ENCODE measurements at places on chromosomes 12 and 14.

GRCh38 chr12:65696227-65696626 is 128.1 kb upstream of the HMGA2 start:
- no peak for DNase-seq

DNA sequence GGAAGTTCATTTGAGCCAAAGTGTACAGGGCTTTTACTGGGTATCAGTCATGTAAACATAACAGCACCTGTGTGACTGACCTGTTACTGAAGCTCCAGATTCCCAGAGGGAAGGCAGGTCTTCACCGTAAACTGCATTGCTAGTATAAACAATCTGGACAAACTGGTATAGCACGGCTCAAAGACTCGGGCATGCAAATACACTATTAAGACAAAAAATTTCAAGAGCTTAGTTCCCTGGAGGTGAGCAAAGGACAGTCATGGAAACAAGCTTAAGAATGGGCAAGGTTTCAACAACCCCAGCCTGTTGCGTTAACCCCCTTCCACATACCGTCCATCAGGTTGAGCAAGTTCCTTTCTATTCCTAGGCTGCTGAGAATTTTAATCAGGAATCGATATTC is 9.4 kb downstream of the PARP11 start:
- no peak for DNase-seq

DNA sequence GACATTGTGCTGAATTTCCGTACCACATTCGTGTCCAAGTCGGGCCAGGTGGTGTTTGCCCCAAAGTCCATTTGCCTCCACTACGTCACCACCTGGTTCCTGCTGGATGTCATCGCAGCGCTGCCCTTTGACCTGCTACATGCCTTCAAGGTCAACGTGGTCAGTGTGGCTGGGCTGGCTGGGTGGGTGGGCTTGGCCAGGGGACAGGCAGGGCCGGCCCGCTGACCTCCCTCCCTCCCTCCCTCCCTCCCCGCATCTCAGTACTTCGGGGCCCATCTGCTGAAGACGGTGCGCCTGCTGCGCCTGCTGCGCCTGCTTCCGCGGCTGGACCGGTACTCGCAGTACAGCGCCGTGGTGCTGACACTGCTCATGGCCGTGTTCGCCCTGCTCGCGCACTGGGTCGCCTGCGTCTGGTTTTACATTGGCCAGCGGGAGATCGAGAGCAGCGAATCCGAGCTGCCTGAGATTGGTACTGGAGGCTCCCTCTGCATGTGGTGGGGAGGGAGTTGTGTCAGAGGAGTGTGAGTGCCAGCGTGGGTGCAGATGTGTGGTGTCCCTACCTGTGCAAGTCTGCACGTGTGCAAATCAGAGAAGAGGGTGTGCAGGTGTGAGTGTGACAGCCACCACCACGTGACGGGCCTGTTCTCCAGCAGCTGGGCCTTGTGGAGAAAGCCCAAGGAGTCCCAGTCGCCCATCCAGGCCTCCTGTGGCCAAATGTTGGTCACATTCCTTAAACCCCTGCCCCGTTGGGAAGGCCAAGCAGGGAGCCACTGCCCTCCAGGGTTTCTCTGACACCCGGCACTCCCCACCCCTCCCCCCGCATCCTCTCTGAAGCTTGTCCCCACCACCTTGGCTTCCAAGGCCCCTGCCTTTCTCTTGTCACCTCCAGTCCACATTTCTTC is 5.3 kb downstream of the KCNH3 start:
- DNase-seq: no peak

DNA sequence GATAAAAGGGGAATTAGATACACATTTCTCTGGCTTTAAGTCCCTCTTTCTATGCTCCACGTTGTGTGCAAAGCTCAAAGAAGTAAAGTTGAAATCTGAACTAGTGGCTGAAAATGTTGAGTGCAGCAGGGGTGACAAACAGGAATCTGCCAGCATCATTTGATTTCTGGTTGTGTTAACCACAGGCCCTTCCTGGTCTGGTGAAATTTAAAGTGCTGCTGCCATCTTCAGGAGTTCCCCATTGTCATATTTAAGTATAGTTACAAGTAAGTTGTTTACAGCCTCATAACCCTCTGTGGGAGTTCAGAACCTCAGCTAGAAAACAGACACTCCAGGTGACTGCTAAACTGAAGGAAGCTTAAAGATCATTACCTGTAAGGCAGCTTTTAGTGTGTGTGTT is 90.9 kb upstream of the CCDC196 start:
- DNase-seq: no peak

GRCh38 chr14:76098916-76099675 is 52.6 kb upstream of the GPATCH2L start:
- no peak for DNase-seq

DNA sequence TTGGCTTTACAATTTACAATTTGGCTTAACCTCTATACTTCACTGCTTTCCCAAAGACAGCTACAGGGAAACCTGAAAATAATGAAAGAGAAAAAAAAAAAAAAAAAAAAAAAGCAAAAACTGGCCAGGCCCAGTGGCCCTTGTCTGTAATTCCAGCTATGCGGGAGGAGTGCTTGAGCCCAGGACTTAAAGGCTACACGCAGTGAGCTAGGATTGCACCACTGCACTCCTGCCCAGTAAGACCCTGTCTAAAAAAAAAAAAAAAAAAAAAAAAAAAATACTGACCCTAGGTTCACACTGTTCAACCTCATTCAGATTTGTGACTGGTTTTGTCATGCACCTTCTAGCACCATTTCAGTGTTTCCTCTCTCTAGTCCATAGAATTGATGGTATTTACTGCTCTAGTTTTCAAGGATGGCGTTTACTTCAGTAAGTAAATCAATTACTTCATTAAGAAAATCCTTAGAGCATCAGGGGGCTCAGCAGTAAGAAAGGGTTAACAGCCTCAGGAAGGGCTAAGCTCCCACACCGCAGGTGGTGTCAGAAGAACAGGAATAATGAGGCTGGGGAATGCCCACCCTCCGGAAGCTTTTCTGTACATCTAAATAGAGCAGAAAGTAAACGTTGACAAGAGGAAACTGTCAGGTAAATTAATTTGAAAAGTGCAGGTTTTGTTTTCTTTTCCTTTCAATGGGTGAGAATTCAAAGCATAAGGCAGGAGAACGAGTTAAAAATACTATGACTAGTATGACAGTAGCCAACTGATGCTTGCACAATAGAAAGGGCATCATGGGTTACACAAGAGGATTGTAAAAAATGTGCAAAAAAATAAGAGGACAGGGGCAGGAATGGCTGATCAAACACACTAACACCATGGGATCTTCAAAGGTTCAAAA is 115.0 kb upstream of the MDM1 start:
- DNase-seq: no peak

GRCh38 chr12:126480451-126480850 is 1415.2 kb downstream of the AACS start:
- DNase-seq: no peak

GRCh38 chr14:97723351-97723750 is 926.2 kb downstream of the VRK1 start:
- DNase-seq: no peak

- DNase-seq: no peak
Observed at GRCh38 chr12:65540140-65540539, 261.7 kb downstream of the MSRB3 start.

DNA sequence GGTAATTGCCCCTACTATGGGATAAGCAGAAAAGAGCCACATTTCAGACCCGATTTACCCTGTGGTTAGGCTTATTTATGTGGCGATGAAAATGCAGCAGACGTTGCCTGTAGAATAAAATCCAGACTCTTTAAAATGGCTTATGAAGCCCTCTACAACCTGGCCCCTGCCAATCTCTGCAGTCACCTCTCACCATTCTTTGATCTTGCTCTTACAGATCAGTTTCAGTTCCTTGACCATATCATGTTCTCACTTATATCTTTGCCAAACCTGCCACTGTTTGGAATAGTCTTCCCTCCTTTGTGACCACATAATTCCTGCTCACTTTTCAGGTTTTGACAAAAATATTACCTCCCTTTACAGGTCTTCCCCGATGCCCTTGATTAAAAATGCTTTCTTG is 264.3 kb upstream of the GARIN6 start:
- DNase-seq: no peak

DNA sequence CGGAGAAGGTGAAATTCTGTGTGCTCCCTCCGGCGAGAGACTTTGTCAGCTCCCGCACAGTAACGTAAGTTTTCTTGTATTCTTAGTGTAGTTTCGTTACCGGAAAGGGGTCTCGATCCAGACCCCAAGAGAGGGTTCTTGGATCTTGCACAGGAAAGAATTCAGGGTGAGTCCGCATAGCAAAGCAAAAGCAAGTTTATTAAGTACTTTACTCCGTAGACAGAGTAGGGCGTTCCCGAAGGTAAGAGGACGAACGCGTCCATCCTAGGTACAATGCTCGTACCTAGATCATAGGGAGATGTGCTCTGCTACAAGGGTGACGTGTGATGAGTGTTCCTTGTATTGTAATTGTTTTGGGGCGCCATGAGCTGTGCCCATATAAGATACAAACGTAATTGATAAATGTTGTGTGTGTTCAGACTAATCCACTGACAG is 293 bp downstream of the IFI27L1 start:
- DNase-seq: no peak

GRCh38 chr12:92582475-92582874 is 120.3 kb upstream of the PLEKHG7 start:
- DNase-seq: no peak

DNA sequence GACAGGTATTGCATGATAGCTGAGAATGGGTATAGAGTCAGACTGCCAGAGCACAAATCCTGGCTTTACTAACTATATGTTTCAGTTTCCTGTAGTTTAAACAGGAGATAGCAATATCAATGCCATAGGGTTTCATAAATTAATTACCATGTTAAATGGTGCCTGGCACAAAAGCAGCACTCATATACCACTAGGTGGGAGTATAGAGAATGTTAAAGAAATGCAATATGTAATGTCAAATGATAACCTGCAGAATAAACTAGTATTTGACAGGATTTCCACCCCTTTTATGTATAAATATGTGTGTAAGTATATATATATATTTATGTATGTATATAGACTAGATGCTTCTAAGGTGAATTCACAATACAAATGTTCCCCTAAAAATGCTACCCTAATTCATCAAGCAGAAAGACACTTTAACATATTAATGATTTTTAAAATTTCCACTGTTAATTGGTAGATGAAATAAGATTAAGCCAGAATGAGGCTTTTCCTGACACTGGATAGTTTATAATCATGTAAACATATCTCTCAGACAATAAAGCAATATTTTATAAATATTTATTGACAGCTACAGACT is 8.6 kb downstream of the WDR89 start:
- DNase-seq: no peak

- DNase-seq: no peak
Observed at GRCh38 chr12:39867631-39868327, 238.1 kb downstream of the SLC2A13 start.
